Fibroblast of lung (primary cell): ENCODE measurements at places on chromosomes 7 and 10.

DNA sequence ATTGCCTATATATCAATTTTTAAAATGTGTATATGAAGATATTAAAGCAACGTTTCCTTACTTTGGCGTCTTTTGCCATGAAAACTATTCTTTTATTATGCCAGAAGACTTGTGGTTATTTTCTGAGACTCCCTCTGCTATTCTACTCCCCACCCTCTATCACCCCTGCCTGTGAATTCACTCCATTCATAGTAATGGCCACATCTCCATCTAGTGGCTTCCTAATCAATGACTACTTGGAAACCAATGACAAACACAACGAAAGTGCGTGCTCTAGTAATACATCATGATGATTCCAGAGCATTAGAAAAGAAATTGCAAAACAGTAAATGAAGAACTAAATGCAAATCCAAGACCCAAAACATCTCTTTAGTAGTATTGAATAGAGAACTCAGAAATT lies 186.7 kb upstream of the HGF start:
- peak; percentile 50 for DNase-seq

DNA sequence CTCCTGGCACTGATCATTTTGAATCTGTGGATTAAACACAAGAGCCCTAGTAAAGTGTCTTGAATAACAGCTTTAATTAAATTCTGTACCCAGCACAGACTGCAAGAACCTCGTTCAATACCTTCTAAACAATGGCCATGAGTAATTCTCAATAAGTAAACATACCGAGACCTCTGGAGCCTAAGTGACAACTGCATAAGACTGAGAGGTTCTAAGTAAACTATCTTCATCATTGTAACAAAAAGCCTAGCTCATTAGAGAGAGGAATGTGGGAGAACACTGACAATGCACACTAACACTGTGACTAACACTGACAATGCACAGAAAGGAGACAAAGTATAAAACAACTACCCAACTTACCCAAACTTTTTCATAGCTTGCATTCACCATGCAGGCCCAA lies 117.4 kb downstream of the ELAPOR2 start:
- no peak for DNase-seq

GRCh38 chr7:13687500-13687899 lies 302.0 kb downstream of the ETV1 start:
- DNase-seq: no peak

DNA sequence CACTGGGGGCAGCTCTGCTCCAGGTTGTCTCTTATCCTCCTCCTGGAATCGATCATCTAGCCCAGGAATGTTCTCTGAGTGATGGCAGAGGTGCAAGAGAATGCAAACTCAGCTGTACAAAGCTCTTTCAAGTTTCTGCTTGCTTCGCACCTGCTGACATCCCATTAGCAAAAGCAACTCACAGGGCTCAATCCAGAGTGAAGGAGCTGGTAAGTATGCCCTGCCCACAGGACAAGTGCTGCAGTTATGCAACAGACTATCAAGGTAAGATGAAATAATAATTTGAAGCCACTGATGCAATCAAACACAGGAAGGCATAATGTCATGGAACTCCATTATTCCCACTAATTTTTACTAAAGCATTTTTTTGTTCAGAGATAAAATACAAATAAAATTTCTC lies 122.2 kb downstream of the GRM3 start:
- no peak for DNase-seq
